ENCODE measurements at places on chromosomes 16 and 17.

- H3K36me3 ChIP-seq = no peaks in the 10 kb centered on the region
- no peak overlapping the region for H3K4me3 ChIP-seq
- DNase-seq = peak; percentile 9
- H3K4me1 ChIP-seq = no peaks in the 10 kb centered on the region
- H3K27ac ChIP-seq = no peak overlapping the region
Observed at GRCh38 chr16:12484972-12485371, 318.7 kb downstream of the CPPED1 start.

GRCh38 chr17:7886227-7887037, 2.2 kb upstream of the CHD3 start:
- peaks cover 29% of the 10 kb centered on the region for H3K36me3 ChIP-seq
- DNase-seq = no peak
- H3K4me3 ChIP-seq = peak overlapping the region; percentile 47
- H3K27me3 ChIP-seq = no peaks in the 10 kb centered on the region

DNA sequence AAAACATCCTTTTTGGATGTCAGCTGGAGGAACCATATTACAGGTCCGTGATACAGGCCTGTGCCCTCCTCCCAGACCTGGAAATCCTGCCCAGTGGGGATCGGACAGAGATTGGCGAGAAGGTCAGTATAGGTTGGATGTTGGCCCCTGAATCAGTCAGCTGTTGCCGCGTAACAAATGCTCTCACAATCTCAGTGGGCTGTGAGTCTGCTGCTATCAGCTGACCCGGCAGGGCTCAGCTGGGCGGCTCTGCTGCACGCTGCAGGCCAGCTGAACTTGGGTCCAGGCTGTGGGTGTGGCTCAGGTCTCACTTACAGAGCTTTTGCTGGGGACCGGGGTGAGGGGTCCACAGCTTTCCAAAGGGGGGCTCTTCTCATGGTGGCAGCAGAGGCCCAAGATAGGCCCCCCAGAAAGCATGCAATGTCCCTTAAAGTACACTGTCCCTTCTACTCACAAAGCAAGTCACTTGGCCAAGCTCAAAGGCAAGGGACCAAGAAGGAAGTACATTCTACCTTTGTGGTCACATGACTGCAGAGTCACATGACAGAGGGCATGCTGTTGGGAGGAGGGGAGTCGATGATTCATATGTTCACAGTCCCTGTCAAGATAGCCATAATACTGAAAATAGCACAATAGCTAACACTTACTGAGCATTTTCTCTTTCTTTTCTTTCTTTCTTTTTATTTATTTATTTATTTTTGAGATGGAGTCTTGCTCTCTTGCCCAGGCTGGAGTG, 134.2 kb downstream of the ABCC1 start:
- no peak overlapping the region for H3K27ac ChIP-seq
- H3K4me1 ChIP-seq = no peaks in the 10 kb centered on the region
- H3K36me3 ChIP-seq = peaks cover 75% of the 10 kb centered on the region
- H3K4me3 ChIP-seq = no peak overlapping the region

GRCh38 chr17:39063681-39064069, 87.8 kb downstream of the PLXDC1 start:
- DNase-seq = no peak
- H3K36me3 ChIP-seq = no peaks in the 10 kb centered on the region
- H3K4me3 ChIP-seq = no peak overlapping the region

DNA sequence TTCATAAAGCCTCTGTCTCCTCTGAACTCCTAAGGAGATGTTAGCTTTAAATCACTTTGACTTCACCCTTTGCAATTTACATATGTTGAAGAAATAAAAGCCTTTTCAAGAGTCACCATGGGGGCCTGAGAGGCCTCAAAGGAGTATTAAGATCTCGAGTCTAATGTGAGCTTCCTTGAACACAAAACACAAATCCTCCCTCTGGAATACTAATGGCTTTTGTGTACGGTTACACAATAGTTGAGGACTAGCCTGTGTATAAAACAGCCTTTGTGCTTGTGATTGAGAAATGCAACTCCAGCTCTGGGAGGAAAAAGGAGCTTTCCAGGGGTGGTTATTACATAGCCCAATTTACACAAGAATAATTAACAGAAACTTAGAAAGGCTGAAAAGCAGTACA, 1140.2 kb downstream of the CDH11 start:
- H3K27ac ChIP-seq = no peak overlapping the region
- H3K4me3 ChIP-seq = no peak overlapping the region
- H3K4me1 ChIP-seq = no peaks in the 10 kb centered on the region
- H3K27me3 ChIP-seq = no peaks in the 10 kb centered on the region
- no peaks in the 10 kb centered on the region for H3K36me3 ChIP-seq
- no peak for DNase-seq

GRCh38 chr16:30622455-30623032, 12.4 kb upstream of the ZNF689 start:
- H3K27ac ChIP-seq = peak overlapping the region; percentile 53
- no peaks in the 10 kb centered on the region for H3K27me3 ChIP-seq

- no peaks in the 10 kb centered on the region for H3K27me3 ChIP-seq
- no peaks in the 10 kb centered on the region for H3K36me3 ChIP-seq
- no peak overlapping the region for H3K4me3 ChIP-seq
Observed at GRCh38 chr16:81151648-81152310, 55.6 kb upstream of the GCSH start.

DNA sequence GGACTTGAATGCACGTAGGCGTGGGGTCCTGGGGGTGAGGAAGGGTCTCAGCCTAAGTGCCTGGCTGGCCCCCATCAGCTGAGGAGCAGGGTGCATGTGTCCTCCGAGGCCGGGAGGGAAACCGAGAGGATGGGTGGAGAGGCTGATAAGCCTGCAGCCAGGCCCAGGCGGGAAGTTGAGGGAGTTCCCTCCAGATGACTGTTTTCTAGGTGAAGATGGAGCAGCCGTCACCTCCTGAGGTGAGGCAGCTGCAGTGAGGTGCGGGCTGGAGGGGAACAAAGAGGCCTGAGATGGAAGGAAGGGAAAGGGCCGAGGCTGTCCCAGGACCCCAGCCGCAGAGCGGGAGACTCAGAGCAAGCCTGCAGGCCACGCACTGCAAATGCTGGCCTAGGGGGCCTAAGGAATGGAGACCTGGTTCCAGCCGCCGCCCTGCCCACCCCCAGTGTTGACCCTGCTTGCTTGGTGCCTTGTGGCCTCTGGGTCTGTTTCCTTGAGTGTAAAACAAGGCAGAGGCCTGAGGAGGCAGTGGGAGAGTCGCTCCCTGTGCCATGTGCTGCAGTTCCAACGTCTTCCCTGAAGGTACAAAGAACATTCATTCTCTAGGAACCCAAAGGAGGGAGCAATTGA, 3.0 kb downstream of the PECAM1 start:
- H3K36me3 ChIP-seq = no peaks in the 10 kb centered on the region
- H3K4me1 ChIP-seq = peaks cover 22% of the 10 kb centered on the region
- no peaks in the 10 kb centered on the region for H3K27me3 ChIP-seq

GRCh38 chr17:48927978-48928745, 16.5 kb downstream of the SNF8 start:
- H3K4me3 ChIP-seq = no peak overlapping the region
- H3K36me3 ChIP-seq = peaks cover 98% of the 10 kb centered on the region
- H3K27ac ChIP-seq = no peak overlapping the region
- H3K4me1 ChIP-seq = no peaks in the 10 kb centered on the region
